NCI-H1417 (cell line): ENCODE measurements at places on chromosomes 3 and 15.

GRCh38 chr15:47384776-47385175, 332.5 kb upstream of the SEMA6D start:
- no peak for DNase-seq

- no peak for DNase-seq
Measured at GRCh38 chr3:128933213-128933921, 53.9 kb downstream of the ACAD9 start.

GRCh38 chr3:193640728-193641439, 47.9 kb downstream of the OPA1 start:
- no peak for DNase-seq

DNA sequence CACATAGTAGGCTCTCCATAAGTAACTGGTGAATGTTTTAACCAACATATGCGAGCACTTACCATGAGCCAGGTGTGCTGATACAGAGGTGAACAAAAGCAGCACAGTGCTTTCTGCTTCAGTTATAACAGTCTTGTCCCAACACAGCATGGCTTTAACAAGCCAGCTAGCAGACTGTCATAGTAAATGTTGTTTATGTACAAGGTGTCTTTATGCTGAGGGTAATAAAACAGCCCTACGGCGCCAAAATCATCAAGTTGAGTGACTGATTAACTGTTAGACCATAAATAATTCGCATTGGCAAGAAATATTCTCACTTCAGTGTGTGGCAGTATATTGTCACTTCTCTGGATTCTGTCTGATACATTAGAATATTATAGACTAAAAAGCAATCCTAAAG, 646.0 kb upstream of the CFAP20DC start:
- DNase-seq = no peak
